Stimulated activated CD4-positive, alpha-beta T cell treated with anti-CD3 and anti-CD28 coated beads, Interleukin-12 subunit alpha, Interleukin-12 subunit beta, amount 100 ng/mL, for 24 hours (primary cell): ENCODE measurements at places on chromosomes 4 and X.

DNA sequence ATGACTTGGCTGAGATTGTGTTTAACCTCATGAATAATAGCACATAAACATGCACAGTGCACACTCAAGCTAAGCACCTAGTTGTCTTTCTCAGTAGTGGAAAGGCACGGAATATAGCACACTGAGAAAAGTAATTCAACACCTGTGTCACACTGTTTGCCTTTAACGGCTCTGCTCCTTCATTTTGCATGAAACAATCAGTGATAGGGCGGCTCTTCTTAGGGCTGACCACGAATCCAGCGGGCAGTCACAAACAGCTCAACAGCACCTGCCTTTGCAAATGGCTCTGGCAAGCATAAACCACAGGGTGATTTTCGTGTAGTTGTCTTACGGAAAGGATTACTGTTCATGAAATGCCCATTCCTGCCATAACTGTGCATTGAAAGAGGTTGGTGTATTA is 954.0 kb upstream of the TENM3 start:
- DNase-seq = no peak

GRCh38 chr4:15188605-15189539 is 186.6 kb downstream of the CPEB2 start:
- DNase-seq = no peak

GRCh38 chrX:56763556-56764152 is 34.6 kb downstream of the NBDY start:
- DNase-seq = no peak

- DNase-seq = no peak
These were observed 28.5 kb downstream of the SRPX start for GRCh38 chrX:38192007-38192810.
